ENCODE measurements at places on chromosomes 5 and 9.

DNA sequence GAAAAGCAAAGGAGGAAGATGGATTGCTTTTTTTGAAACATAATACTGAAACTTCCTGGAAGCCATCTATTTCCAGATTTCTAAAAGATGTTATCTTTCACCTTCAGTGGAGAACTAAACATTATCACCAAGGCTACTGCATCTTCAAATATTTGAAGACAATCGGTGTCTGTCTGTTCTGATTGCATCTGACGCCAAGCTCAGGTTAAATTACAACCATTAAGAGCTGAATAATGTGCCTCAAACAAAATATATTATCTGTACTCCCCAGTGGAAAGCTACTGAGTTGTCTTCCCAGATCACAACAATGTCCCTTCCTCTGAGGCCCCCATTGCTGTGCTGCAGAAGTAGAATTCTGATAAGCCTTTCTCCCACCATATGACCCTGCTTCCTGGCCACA, 342.3 kb downstream of the PLK2 start:
- peak; percentile 50 for DNase-seq
- no peaks in the 10 kb centered on the region for H3K27me3 ChIP-seq
- no peaks in the 10 kb centered on the region for H3K36me3 ChIP-seq
- H3K27ac ChIP-seq: no peak overlapping the region
- H3K4me3 ChIP-seq: no peak overlapping the region

DNA sequence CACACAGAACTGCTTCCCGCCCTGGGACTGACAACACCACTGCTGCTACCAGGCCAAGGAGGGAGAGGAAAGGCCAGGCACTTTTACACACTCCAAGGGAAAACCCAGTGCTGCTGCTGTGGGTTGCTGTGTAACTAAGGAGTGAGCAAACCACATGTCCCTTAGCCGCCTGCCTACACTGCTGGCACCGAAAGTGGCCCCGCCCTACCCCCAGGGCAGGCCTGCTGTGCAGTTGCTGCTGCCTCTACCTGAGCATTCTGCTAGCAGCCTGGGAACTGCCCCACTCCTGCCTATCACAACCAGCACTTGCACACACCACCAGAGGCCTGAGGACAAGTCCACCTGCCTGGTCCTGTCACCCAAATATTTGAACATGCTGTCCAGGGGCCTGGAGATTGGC, 740.9 kb downstream of the DTWD2 start:
- no peak overlapping the region for H3K4me3 ChIP-seq
- H3K27ac ChIP-seq: no peak overlapping the region
- H3K36me3 ChIP-seq: no peaks in the 10 kb centered on the region
- DNase-seq: no peak

- H3K27me3 ChIP-seq: no peaks in the 10 kb centered on the region
- no peak overlapping the region for H3K4me3 ChIP-seq
- no peaks in the 10 kb centered on the region for H3K4me1 ChIP-seq
- DNase-seq: no peak
Observed at GRCh38 chr5:24363789-24364481, 280.8 kb downstream of the CDH10 start.

DNA sequence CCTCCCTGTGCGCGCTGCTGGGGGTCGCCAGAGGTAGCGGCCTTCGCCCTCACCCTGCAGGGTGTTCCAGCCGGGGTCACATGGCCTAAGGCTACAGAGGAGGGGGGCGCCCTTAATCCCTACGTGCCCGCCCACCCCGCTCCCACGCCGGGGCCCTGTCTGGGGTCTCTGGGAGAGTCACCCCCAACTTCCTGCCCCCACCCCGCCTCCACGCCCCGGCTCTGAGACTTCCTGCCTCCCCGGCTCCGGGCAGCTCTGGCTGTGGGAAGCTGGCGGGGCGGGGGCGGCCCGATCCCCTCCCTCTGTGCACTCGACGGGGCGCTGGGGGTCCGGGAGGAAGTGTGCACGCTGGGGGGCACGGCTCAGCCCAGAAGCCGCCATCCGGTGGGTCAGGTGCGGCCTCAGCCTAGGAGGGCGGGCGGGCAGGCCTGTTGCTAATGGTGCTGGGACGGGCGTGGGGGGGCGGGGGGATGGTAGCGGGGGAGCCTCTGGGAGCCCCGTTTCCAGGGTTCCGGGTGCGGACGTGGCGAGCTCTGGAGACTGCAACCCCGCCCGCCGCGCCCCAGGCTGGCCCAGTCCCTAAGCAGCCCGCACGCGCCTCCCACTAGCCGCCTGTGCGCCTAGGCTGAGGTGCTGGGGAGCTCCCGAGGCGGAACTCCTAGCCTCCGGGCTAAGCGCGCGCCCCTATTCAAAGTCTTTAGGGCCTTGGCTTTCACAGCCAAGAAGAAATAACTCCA, 61.6 kb downstream of the CXXC5 start:
- no peak overlapping the region for H3K4me3 ChIP-seq
- peak; percentile 87 for DNase-seq
- H3K36me3 ChIP-seq: no peaks in the 10 kb centered on the region
- H3K27me3 ChIP-seq: no peaks in the 10 kb centered on the region

- no peaks in the 10 kb centered on the region for H3K27me3 ChIP-seq
- no peaks in the 10 kb centered on the region for H3K36me3 ChIP-seq
- H3K4me3 ChIP-seq: no peak overlapping the region
- H3K27ac ChIP-seq: no peak overlapping the region
Observed at GRCh38 chr5:161094411-161094810, 242.4 kb upstream of the ATP10B start.

DNA sequence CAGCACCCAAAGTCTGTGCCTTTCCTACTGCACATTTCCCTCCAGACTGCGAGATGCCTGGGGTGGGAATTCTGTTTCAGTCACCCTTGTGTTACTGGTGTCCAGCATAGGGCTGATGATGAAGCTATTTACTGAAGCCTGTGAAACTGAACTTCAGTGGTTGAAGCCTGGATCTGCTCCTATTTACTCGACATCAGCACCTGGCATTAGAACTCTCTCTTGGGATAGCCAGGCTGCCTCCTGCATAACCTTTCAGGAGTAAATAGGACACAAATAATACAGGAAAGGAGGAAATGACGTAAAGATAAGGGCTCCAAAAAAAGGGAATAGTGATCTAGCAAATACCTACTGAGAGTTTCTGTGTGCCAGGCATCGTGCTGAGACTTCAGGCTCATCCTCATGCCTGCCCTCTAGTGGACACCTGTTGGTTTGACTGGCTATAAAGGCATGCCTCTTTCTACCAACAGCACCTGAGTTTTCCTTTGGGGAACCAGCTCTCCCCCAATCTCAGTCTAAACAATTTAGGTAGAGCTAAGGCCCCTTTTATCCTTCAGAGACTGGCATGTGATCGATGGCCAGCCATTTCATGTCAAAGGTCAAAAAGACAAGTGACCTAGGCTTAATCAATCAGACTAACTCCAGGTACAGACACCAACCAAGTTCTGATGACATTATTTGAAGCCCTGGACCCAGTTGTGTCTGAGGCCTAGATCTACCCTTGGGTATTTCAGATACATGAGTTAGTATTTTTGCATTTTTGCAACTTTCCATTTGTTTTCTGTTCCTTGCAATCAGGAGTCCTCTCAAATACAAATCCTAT, 192.1 kb upstream of the TRIM32 start:
- peaks cover under 1% of the 10 kb centered on the region for H3K4me1 ChIP-seq
- H3K27ac ChIP-seq: no peak overlapping the region
- DNase-seq: no peak

- no peak overlapping the region for H3K27ac ChIP-seq
- no peaks in the 10 kb centered on the region for H3K36me3 ChIP-seq
- no peaks in the 10 kb centered on the region for H3K27me3 ChIP-seq
- DNase-seq: no peak
- H3K4me1 ChIP-seq: peaks cover 7% of the 10 kb centered on the region
- H3K4me3 ChIP-seq: no peak overlapping the region
Observed at GRCh38 chr9:94904806-94905205, 178.3 kb downstream of the AOPEP start.

GRCh38 chr5:137706841-137707240, 29.0 kb downstream of the KLHL3 start:
- H3K36me3 ChIP-seq: no peaks in the 10 kb centered on the region
- no peak overlapping the region for H3K4me3 ChIP-seq
- peaks cover 5% of the 10 kb centered on the region for H3K4me1 ChIP-seq
- no peak overlapping the region for H3K27ac ChIP-seq
- H3K27me3 ChIP-seq: no peaks in the 10 kb centered on the region

DNA sequence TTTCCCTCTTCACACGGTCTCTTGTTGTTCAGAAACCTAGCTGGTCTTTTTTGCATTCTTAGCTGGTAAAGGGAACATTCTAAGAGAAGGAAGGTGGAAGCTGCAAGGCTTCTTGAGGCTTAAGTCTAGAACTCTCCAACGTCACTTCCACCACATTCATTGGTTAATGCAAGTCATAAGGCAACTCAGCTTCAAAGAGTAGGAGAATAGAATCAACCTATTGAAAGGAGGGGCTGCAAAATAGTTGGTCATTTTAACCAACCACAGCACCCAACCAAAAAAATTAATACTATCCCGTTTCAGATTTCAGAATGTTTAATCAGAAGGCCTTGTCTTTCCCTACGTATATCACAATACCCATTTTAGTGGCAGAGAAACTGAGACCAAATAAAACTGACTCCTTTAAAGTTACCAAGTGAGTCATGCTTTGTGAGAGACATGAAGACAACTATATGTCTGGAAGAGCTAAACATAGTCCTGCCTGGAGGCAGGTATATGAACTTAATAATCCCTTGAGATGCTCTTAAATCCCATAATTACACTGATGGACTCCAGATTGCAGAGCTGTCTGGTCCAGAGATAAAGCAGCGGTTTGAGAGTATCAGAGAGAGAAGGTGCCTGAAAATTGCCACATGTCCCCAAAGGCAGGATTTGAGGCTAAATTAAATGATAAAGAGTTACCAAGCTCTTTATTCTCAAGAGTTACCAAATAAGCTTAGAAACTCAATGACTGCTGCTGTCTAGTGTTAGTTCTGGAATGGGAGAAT, 14.4 kb downstream of the DOCK8 start:
- no peak for DNase-seq
- H3K27me3 ChIP-seq: no peaks in the 10 kb centered on the region
- H3K4me1 ChIP-seq: peaks cover 3% of the 10 kb centered on the region
- no peaks in the 10 kb centered on the region for H3K36me3 ChIP-seq
- H3K27ac ChIP-seq: no peak overlapping the region
- no peak overlapping the region for H3K4me3 ChIP-seq

GRCh38 chr9:98533132-98533531, 175.6 kb downstream of the GABBR2 start:
- no peaks in the 10 kb centered on the region for H3K4me1 ChIP-seq
- no peak overlapping the region for H3K27ac ChIP-seq

DNA sequence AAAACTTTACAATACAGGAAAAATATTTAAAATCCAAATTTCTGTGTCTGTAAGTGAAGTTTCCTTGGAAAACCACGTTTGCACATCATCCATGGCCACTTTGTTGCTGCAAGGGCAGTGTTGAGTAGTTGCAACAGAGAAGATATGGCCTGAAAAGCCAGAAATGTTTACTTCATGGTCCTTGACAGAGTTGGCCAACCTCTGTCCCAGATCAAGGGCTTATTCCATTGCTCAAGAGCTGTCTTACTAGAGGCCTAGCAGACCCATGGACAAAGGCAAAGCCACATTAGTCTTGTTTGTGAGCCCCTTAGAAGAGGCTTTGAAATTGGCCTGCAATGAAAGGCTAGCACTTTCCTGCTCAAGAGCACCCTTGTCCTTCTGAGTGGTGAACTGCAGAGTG, 119.4 kb downstream of the GAS1 start:
- no peaks in the 10 kb centered on the region for H3K27me3 ChIP-seq
- H3K4me3 ChIP-seq: no peak overlapping the region
- H3K36me3 ChIP-seq: no peaks in the 10 kb centered on the region
- no peaks in the 10 kb centered on the region for H3K4me1 ChIP-seq
- no peak for DNase-seq

DNA sequence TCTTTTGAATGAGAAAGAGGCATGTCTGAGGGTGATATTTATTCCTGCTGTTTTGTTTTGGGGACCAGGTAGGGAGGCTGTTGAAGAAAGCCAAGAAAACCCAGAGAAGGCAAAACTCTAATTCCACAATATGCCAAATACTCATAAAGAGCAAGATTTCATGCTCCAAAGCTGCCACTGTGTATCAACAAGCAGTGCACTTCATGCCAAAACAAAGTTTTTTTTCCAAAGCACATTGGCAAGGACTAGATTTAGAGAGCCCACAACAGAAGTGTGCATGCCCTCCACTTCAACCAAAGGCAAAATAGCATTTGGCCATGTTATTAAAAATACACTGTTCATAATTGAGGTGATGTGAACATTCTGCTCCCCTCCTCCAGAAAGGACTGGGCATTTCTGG, 229.9 kb downstream of the EBF1 start:
- no peaks in the 10 kb centered on the region for H3K36me3 ChIP-seq
- no peak for DNase-seq
- H3K27me3 ChIP-seq: no peaks in the 10 kb centered on the region
- no peak overlapping the region for H3K27ac ChIP-seq
- no peak overlapping the region for H3K4me3 ChIP-seq

DNA sequence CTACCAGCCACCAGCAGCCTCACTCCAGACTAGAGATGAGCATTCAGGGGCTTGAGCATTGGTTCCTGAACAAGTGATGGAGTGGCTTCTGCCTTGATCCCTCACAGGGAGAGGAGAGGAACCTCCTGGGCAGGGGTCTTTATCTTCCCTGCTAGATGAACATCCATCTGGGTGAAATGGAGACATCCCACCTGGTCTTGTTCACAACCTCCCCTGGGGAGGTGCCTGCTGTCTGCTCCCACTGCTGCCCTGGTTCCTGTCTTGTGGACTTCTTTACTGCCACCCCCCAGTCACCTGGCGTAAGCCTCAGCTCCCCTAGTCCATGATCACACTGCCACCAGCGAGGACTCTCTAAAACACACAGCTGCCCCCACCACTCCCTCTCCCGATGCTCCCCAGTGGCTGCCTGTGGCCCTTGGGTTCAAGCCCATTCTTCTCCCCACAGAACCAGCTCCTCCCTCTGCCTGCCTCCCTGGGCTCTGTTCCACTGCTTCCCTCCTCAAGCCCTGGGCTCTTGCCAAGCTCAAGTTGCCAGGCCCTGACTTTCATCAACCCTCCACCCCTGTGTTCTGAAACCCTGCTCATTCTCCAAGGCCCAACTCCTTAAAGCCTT, 51.5 kb downstream of the COL15A1 start:
- DNase-seq: no peak
- peaks cover 16% of the 10 kb centered on the region for H3K4me1 ChIP-seq
- H3K4me3 ChIP-seq: no peak overlapping the region

DNA sequence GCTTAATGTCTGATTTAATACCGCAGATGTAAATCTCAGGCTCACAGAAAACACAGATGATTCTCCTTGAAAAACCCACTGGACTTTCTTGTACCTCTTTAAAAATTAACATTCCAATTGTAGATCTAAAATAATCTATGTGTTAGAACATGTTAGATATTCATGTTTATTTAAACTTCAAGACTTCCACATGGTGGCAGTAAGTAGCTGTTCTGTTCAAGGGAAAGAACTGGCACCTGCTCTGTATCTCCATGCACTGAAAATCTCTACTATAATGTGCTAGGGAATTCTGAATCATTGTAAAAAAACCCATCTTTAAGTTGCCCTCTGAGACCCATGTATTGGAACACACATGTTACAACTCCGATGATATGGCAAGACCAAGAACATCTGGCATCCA, 366.9 kb downstream of the DMRTA1 start:
- no peaks in the 10 kb centered on the region for H3K27me3 ChIP-seq
- DNase-seq: no peak
- no peak overlapping the region for H3K4me3 ChIP-seq
- no peaks in the 10 kb centered on the region for H3K36me3 ChIP-seq
